Cardiac septum (tissue), 1 donor: ENCODE measurements at places on chromosomes 5 and 9.

- no peak for DNase-seq
Measured at GRCh38 chr5:141326088-141326854, 4.0 kb upstream of the PCDHGA1 start.

- DNase-seq, result no peak
Measured at GRCh38 chr9:83623679-83624076, 735 bp downstream of the IDNK start.

- DNase-seq, result no peak
Measured at GRCh38 chr5:76495870-76496269, 92.8 kb downstream of the IQGAP2 start.

DNA sequence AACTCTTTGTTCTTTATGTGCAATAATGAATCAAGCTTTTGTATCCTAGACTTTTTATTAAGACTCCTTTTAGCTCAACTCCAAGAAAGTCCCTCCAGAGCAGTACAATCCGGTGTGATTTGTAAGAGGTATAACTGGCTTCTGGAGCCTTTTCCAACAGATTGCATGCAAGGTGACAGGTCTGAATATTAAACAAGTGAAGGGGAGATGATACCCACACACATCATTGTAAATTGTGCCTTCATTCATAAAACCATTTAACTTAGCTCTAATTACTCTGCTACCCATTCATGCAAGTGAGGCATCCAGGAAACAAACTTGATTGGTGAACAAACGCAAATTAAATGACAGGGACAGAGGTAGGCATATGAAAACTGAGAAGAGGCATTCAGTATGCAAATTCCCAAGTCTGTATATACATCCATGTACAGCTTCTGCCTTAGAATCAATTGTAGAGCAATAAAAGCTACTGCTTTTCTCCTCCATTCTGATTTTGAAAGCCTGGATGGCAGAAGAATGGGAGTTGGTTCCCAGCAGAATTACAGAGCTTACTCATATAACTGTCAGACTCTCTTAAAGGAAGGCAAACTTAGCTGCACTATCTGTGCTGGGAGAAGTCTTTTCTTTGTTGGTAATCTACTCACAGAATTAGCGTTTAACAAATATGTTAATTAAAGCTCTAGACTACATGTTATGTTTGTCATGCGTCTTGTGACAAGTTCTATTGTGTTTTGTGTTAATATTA is 261.0 kb upstream of the CDH6 start:
- no peak for DNase-seq

- DNase-seq, result no peak
Measured at GRCh38 chr9:81069038-81069795, 620.1 kb downstream of the TLE1 start.
